GM23338 (cell line): ENCODE measurements at places on chromosomes 5 and 9. TPM values are rescaled to one million over a fixed set of nuclear protein-coding genes. Genes with fewer than 3 reads are reported as not detected.
A peak's percentile ranks its signal among the peaks of the same experiment; 100 is the strongest.

Gene SUB1
- 288 and 365 TPM in 2 replicates for total RNA-seq

Gene GSN
- 85.7 and 101 TPM in 2 replicates for total RNA-seq

Gene OR2S2
- not detected in 2 replicates for total RNA-seq

Gene SPOUT1
- total RNA-seq: 34.8 and 50.9 TPM in 2 replicates

Gene LIFR
- 20.5 and 25.2 TPM in 2 replicates for total RNA-seq

Gene IL9
- total RNA-seq: not detected in 2 replicates

Gene PDE6A
- total RNA-seq: not detected in 2 replicates

Gene FRMPD1
- 0.12 and 0.63 TPM in 2 replicates for total RNA-seq

Gene RAD50
- 27.0 and 40.6 TPM in 2 replicates for total RNA-seq

Gene PCDHGC4
- total RNA-seq: 2.3 and 3.0 TPM in 2 replicates

Gene SMARCA2
- 21.9 and 22.9 TPM in 2 replicates for total RNA-seq

Gene AFAP1L1
- 4.7 and 5.7 TPM in 2 replicates for total RNA-seq

Gene SPOCK1
- 10.5 and 17.2 TPM in 2 replicates for total RNA-seq

Gene PARP8
- 21.8 and 25.0 TPM in 2 replicates for total RNA-seq

Gene FAM169A
- 78.7 and 97.7 TPM in 2 replicates for total RNA-seq

DNA sequence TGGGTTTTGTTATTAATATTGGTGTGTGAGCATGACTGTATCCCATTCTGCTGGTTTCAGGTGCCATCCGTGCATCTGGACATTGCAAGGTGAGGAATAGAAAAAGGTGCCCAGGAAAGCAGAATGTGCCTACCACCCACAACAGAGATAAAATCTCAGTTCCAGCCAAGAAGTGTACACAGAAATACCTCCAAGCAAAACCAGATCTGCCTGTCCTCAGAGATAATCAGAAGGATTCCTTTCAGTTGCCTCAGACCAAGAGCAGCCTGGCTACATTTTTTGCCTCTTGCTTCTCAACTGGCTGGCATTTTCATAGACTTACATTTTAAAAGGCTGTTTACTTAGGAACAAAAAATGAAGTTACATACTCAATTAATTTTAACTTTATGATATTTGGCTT, 12.1 kb upstream of the ABLIM3 start:
- DNase-seq: no peak

DNA sequence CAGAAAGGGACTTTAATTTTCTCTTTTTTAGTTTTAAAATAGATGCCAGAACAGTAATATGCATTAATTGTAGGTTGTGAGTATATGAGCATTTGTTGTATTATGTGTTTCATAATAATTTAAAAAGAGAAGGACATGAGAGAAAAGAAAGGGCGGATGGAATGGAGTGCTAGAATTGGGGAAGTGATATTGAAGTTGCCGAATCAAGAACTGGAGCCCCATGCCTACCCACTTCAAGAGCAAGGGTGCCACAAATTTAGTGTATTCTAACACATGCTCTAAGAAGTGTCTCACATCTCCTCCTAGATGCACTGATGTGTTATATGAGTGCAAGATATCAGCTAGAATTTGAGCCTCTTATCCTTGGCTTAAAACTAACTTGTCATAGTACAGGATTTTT, 43.6 kb upstream of the FYB1 start:
- DNase-seq: no peak

- DNase-seq: no peak
Measured at GRCh38 chr9:124074746-124075145, 63.2 kb downstream of the LHX2 start.

- no peak for DNase-seq
Measured at GRCh38 chr9:137544176-137544760, 5.9 kb downstream of the PNPLA7 start.

- peak; percentile 48 for DNase-seq
Measured at GRCh38 chr9:105243015-105243686, 1.3 kb upstream of the SLC44A1 start.

GRCh38 chr9:114898741-114899140, 31.6 kb downstream of the TNFSF8 start:
- DNase-seq: no peak

DNA sequence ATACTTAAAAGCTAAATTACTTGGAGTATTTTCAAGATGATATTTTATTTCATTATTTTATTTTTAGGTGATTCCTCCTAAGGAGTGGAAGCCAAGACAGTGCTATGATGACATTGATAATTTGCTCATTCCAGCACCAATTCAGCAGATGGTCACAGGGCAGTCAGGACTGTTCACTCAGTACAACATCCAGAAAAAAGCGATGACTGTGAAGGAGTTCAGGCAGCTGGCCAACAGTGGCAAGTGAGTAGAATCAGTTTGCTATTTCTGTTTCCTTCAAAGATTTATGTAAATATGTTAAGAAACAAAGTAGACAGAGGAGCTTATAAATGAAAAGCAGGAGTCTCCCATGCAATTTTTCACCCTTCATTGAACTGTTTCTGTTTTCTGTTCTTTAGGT, 47.8 kb downstream of the KDM4C start:
- no peak for DNase-seq

GRCh38 chr5:55917402-55918086, 66.4 kb downstream of the IL31RA start:
- no peak for DNase-seq

- DNase-seq: no peak
Measured at GRCh38 chr5:76143884-76144283, 60.7 kb downstream of the SV2C start.

DNA sequence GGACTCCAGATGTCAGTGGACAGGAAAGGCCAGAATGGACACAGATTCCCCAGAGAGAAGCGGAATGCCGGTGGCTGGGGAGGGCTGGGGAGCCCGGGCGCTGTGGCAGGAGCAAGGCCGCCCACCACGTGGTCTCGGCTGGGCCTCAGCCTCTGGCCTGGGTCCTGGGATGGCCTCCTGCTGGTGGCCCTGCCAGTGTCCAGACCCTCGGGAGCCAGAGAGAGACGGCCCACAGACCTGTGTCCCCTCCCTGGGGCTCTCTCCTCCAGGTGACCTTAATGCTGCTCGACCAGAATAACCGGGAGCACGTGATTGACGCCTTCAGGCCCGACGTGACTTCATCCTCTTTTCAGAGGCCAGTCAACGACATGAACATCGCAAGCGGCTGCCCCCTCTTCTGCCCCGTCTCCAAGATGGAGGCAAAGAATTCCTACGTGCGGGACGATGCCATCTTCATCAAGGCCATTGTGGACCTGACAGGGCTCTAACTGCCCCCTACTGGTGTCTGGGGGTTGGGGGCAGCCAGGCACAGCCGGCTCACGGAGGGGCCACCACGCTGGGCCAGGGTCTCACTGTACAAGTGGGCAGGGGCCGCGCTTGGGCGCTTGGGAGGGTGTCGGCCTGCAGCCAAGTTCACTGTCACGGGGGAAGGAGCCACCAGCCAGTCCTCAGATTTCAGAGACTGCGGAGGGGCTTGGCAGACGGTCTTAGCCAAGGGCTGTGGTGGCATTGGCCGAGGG, 19.0 kb downstream of the FBXW5 start:
- DNase-seq: no peak

GRCh38 chr5:6583049-6583880, 49.6 kb downstream of the NSUN2 start:
- peak; percentile 77 for DNase-seq

DNA sequence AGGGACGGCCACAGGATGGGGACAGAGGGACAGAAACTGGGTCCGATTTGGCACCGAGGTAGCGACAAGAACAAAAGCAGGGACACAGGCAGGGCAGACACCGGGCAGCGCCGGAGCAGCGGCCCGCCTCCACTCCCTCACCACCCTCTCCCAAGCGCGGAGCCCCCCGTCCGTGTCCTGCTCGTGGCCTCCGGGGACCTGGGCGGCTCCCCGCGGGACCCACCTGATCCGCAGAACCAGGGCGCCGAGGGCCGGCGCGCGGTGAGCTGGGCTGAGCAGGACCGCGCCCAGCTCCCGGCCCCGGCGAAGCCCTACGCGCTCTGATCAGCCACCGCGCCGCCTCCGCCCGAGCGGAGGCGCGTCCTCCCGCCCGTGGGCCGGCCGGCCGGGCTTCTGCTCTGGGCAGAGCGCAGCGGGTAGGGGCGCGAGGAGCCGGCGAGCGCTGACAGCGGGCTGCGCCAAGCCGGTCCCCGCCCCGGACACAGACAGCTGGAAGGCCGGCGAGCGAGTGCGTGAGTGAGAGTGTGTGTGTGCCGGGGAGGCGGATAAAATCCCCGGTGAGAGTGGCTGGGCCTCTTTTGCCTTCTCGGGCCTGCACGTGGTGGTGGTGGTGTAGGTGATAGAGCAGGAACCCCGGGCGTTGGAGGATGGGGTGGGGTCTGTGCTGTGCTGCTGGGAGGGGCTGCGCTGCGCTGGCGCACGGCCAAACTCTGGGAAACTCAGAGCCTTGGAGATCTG, at the start of gene GGTA1:
TSS of gene GGTA1 (minus strand) at position 418 of the 738 bp plus-strand sequence. CDS start 31,922 bp downstream, outside the sequence.
- peak; percentile 67 for DNase-seq

DNA sequence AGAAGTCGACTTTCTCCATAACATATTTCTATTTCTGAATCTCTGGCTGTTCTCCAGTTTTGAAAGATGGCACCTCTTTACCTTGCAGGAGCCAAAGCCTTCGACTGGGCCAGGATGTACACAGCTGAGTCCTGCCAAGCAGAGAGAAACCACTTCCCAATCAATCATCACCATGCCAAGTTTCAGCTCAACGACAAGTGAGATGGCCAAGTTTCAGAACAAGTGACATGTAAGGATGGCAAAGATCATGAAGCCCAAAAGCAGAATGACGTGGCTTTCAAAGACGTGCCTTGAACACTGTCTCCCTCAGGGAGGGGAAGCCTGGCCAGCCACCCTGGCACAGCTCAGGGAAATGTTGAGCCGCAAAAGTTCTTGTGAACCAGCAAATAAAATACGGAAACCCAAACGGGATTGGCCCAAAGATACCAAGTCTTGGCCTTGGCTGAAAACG, 17.7 kb downstream of the STK10 start:
- DNase-seq: no peak

DNA sequence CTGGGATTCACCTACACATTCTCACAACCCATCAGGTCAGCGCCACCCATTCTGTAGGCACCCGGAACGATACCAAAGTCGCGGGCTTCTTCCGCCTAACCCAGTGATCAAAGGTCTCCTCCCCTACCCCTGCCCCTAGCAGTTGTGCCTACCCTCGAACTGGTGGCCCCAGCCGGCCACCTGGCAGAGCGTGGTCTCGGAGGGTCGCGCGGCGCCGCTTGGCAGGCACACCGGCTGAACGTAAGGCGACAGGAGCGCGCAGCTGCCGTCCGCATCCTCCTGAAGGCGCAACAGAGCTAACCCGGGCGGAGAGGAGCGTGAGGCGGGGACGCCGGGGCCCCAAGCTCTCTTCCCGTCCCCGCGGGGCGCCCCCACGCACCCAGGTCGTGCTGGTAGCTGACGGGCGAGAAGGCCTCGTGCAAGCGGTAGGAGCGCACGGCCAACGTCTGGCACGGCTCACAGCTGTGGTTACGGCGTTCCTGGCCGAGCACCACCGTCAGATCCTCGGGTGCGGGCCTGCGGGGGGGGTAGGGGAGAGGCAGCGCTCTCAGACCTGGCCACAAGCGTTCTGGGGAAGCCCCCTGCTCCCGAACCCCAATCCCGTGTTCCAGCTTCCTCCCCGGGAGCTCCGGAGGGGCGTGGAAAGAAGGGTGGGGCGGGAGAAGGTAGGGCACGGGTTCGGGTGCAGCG, 2.8 kb upstream of the PFN3 start:
- DNase-seq: peak; percentile 65

GRCh38 chr5:172789687-172790495, 18.9 kb upstream of the DUSP1 start:
- DNase-seq: no peak

DNA sequence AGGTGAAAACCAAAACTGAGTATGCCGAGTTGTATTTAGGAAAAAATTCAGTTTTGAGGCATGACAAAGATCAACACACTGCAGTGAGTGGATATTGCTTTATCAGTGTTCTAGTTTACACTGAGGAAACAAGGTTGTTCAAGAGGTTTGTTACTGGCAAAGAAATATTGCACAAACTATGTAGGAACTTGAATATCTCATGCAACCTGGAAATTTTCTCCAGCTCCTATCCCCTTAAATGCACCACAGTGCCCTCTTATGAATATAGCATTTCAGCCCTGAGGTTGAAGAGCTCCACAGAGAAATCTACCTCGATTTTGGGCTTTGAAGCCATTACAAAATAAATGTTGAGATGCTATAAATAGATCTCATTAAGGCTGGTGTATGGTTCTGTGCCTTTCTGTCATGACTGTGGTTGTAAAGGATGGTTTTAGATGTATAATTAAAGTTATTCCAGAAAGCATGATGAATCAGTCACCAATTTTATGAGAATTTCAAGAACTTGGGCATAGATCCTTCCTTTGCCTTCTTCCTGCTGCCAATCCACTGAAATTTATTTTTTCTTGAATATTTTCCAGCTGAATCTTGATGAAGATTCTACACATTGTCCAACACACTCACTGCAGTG, 159.3 kb downstream of the SPATA31D1 start:
- DNase-seq: no peak

- DNase-seq: no peak
Measured at GRCh38 chr9:37984672-37985611, 81.0 kb upstream of the SLC25A51 start.

- no peak for DNase-seq
Measured at GRCh38 chr5:36950586-36951457, 74.3 kb downstream of the NIPBL start.

GRCh38 chr5:671459-672328, 21.5 kb downstream of the TPPP start:
- DNase-seq: peak; percentile 87

- DNase-seq: peak; percentile 84
Measured at GRCh38 chr9:123561046-123561445, 205.0 kb downstream of the CRB2 start.

- DNase-seq: peak; percentile 43
Measured at GRCh38 chr9:20620650-20621470, 1.4 kb downstream of the MLLT3 start.

- no peak for DNase-seq
Measured at GRCh38 chr9:123248630-123249029, 19.8 kb downstream of the STRBP start.

GRCh38 chr5:175387144-175387543, 56.8 kb downstream of the DRD1 start:
- DNase-seq: no peak

DNA sequence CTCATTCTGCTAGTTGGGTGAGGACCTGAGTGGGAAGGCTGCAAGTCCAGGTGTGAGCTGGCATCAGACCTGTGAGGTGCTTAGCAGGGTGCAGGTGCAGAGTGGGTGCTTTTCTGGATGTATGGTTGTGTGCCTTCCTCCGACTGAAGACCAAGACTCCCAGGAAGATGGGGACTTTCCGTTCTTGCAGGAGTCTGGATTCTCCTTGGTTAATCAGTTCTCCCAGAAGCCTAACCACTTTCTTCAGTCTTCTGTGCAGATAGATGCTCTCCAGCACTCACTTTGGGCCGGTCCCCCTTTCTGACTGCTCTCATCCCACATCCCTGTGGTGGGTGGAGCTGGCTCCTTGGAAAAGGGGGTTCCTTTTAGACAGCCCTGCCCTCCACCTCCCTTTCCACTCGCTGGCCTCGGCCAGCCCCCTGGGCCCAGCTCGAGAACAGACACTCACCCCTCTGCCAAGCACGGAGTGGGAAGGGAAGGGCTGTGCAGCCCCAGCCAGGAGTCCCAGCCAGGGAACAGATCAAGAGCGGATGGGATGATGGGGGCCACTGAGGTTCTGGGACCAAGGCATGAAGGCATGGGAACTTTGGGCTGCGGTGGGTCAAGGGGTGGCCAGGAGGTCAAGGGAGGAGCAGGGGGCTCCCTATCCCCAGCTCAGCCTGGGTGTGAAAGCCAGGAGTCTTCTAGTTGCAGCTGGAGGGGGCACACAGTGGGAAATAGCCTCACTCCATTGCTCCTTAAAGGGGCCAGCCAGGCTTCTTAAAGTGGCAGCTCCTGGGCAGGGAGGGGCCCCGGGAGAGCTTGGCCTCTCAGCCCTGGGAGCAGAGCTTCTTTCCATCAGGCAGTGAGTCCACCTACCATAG, 62.4 kb downstream of the FGF18 start:
- no peak for DNase-seq

GRCh38 chr9:90147426-90147825, 495.2 kb downstream of the DIRAS2 start:
- no peak for DNase-seq

- DNase-seq: no peak
Measured at GRCh38 chr5:44868541-44868940, 59.8 kb downstream of the MRPS30 start.
